ENCODE measurements at places on chromosomes 3 and 15.

GRCh38 chr3:29850641-29851040, 569.8 kb downstream of the RBMS3 start:
- DNase-seq = no peak

DNA sequence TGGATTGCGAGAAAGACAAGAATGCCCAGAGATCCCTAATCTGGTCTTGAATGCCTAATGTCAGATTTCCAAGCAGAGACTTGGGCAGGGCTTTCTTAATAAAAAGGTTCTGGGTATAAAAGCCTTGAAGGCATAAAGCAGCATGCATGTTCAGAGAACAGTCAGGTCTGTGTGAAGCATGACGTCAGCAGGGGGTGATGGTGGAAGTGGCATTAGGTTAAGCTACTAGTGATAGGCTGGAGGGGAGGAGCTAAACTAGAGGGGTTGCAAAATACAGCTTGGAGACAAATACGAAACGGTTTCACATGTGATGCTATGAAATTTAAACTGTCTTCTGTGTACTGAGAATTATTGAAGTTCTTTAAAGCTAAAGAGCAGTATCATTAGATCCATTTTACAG, 125.6 kb downstream of the VPS8 start:
- no peak for DNase-seq

DNA sequence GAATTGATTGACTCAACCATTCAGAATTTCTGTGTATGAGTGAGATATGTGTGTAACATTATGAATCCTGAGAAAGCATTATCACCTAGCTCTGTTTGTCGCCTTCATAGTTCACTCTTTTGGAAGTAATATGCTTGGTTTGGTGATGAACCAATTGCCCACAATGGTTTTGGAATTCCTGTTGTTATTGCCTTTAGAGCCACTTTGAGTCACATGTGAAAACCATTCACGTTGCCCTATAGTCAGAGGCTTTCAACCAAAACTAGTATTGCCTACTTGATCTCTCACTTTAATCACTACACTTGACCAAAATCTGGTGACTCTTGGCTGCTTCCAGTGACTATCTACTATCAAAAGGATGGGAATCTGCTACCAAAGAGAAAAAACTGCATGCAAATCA, 78.2 kb upstream of the FLNB start:
- DNase-seq = no peak

GRCh38 chr3:134579141-134579665, 71.6 kb downstream of the KY start:
- DNase-seq = no peak

DNA sequence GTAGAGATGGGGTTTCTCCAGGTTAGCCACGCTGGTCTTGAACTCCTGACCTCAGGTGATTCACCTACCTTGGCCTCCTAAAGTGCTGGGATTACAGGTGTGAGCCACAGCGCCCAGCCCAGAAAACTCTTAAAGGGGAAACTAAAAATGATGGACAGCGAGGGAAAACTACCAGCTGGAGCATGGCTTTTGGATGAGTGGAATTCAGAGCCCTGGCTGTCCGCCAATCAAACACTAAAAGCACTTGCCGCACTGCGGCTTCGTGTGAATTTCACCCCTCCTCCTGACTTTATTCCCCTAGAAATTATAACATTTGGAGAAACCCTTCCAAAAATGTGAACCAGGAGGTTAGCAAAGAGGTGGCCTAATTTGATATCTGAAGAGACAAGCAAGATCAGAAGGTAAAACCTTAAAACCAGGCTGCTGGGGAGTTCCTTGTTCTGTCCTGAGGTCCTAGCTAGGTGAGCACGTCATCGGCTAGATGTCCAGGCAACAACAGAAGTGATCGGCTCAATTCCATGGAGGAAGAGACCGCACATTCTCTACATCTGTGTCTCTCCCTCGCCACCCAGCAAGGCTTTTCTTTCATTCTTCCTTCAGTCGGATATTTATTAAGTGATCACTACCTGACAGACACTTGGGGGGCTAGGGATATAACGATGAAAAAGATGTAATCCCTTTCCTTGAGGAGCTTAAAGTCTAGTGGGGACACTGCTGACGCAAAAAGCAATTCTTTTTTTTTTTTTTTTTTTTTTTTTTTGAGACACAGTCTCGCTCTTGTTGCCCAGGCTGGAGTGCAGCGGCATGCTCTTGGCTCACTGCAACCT, 1.7 kb downstream of the TM4SF19 start:
- DNase-seq = no peak

DNA sequence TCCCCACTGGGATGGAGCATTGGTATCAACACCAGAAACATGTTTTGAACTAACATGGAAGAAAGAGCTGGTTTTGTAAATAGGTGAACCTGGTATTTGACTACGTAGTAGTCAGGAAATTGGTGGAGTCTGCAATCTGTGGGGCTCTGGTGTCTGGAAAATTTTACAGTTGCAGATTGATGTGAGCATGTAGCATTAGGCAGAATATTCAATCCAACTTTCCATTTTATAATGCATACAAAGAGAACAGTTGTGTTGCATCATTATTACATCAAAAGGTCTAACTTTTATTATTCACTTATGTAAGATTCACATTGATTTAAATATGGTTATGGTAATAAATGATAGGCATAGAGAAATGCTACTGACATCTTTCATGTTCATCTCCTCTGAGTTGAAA, 340.0 kb downstream of the ZNF385D start:
- no peak for DNase-seq

DNA sequence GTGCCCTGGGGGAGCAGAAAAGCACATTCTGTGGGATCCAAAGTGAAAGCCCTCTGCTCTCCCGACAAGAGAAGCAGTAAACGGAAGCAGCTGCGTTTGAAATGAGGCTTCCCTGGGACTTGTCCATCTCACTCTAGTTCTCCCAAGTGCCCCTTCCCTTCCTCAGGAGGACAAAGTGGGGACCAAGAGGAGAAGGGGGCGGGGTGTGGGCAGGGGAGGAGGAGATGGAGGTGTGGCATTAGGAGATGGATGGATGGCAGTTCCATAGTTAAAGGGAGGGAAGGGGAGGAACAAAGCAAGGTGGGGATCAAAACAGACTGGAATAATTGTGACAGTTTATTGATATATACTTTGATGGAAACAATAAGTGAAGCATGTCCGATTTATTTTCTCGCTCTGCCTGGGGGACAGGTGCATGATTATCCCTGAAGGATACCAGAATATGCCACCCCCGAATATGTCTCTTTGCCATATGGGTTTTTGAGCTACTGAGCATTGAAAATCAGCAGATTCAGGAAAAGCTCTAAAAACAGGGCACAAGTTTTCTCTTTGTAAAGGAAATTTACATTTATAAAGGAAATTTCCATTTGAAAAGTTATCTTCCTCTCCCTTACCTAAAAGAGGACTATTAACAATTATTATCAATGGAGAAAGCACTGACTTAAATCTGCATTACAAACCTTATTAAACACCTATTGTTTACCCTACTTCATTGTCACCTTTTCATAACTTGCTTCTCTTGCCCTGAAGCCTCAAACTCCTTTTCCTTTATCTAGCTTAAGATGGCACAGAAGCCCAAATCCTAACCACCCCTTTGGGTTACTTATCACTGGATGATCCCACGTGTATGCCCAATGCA, 58.9 kb upstream of the DAZL start:
- DNase-seq = no peak

GRCh38 chr3:11529281-11529680, 114.4 kb downstream of the VGLL4 start:
- DNase-seq = no peak

DNA sequence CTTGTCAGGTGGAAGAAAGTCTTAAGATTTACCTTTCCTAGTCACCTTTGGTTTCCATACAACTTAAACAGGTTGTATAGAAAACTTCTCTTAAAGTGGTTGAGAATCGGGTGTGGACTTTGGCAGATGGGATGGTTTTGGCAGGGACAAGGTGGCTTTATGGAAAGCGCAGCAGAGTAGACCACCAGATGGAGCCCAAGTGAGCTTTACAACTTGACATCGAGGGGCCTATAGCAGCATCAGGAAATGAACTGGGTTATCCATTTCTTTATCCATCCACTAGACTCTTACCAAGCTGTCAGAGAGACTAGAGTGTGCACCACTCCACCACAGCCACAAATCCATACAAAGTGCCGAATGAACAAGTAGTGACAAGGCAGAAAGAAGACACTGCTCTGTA, 85.3 kb upstream of the MBNL1 start:
- DNase-seq = no peak

Measured in esophagus muscularis mucosa (tissue), 4 donors.